ENCODE measurements at places on chromosomes 13 and 19.

DNA sequence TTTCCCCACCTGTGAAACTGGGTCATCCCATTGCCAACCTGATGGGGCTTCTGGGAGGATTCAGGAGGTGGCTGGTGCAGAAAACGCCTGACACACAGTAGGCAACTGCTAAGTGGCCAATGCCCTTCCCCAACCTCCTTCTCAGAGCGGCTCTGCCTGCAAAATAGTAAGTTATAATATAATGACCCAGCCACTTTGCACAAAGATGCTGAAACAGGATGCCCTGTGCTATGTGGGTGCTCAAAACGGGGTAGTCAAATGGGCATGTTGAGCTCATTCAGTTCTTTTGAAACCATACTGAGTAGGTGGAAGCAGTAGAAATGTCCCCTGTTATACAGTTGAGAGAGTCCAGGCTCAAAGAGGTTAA, 507 bp downstream of the MARCHF2 start:
- no peak for DNase-seq

- DNase-seq: no peak
Observed at GRCh38 chr13:92838786-92839185, 387.8 kb upstream of the GPC6 start.

DNA sequence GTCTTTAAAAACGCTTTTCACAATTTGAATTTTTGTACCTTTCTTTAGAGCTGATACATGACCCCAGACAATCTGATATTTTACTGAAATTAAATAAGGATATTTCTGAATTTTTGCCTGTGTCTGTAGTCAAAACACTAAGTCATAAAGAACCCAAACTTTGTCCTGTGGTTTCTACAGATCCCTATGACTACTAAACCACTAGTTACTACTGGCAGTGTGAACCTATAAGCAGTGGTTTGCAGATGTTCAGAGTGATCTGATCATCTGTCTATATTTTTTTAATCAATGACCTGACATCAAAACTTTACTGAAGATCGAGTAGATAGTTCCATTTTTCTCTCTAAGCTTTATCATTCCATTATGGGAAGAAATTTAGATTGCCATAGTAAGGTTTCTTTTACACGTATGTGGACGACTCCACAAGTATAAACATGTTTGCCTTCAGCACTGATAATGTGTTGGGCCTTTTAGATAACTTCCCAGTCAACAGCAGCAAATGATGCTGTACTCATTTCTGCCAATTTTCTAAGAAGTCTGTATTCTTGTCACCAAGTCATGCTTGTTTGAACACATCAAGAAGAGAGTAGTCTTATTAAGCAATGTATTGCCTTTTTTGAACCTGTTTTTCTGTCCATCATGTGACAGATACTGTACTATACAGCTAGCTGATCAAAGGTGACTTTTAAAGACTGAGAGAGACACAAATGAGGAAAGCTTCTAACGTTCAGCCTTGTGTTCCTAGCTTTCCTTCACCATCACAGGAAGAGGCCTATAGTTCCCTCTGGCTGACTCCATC, 21.8 kb downstream of the POLR1D start:
- DNase-seq: no peak

DNA sequence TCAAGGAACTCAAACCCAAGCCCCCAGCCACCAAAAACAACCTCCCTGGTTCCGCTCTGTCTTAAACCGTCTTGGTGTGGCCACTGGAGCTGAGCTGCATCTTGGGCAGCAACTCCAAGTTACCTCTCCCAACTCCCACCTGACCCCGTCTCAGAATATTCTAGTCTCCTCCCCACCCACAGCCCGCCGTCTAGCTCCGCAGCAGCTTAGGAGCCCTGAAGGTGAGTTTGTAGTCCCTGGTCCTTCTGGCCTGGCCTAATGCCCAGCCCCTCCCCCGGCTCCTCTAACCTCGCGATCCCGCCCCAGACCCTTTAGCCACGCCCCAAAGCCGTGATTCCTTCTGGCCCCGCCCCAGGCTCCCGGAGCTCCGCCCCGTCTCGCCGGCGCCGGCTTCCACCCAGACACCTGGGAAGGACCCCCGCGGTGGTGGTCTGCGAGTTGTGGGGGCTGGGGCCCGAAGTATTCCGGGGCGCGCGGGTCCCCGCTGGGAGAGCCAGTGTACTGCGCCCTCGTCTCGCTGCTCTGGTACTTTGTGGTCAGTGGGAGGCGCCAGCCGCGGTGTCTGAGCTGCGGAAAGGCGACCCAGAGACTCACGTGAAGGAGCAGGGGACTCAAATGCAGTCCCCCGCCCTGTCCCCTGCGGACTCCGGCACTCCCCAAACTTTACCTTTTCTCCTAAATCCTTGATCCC, 2.5 kb upstream of the LHB start:
- DNase-seq: no peak

- DNase-seq: no peak
Observed at GRCh38 chr13:109361562-109362289, 424.7 kb downstream of the IRS2 start.

DNA sequence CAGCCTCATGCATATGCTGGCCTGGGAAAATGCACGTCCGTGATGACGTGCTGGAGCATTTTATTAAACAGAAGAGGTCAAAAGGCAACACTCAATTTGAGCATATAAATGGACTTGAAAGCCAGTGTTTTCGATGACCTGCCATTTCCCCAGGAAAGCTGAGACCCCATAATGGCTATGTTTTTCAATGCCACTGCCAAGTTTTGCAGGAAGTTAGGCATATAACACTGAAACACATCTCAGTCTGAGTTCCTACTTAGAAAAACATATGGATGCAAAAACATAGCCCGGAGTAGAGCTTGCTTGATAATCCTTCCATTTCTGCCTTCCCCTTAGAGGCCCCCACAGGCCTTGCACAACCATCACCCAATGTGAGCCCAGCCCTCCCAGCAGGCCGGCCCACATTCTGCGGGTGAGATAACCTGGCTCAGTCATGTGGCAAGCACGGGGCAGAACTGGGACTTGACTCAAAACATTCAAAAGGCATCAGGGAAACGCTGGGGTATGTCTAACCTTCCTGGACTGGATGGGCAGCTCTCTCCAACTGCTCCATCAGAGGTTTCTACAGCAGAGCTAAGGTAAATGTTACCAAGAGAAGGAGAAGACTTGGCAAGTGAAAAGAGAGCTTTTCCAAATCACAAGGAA, 24.9 kb downstream of the EPS15L1 start:
- peak; percentile 31 for DNase-seq

GRCh38 chr13:76672420-76672819, 213.8 kb downstream of the KCTD12 start:
- DNase-seq: no peak

DNA sequence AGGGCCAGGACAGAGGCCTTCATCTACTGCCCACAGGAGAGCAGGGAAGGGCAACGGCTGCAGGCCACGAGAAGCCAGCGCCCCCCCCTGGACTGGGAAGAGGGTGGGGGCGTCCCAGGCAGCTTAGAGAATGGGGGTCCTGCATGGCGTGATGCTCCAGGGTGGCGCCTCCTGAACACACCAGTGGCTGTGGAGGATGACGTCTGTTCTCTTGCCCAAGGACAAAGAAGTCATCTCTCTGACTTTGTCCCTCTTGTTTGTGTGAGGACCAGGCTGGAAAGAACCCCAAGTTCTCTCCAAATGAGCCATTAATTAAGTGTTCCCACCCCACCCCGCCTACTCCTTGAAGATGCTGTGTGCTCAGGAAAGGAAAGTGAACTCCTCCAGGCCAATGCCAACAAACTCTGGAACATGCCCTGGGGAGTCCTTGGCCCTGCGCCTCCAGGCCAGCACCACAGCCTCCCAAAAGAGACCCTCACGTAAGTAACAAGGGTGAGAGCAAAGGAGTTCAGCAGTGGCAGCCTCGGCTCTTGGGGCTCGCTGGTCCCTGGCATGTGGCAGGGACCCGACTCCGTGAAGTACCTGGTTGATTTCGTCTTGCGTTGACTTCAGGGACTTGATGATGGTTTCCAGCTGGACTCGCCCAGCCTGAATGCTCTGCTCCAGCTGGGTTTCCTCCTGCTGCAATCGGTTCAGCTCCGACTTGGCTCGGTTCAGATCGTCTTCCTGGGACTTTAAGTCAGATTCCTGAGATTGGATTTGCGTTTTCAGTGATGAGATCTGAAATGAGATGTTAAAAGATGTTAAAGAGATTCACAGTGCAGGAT, 68.4 kb downstream of the EPS15L1 start:
- DNase-seq: no peak

DNA sequence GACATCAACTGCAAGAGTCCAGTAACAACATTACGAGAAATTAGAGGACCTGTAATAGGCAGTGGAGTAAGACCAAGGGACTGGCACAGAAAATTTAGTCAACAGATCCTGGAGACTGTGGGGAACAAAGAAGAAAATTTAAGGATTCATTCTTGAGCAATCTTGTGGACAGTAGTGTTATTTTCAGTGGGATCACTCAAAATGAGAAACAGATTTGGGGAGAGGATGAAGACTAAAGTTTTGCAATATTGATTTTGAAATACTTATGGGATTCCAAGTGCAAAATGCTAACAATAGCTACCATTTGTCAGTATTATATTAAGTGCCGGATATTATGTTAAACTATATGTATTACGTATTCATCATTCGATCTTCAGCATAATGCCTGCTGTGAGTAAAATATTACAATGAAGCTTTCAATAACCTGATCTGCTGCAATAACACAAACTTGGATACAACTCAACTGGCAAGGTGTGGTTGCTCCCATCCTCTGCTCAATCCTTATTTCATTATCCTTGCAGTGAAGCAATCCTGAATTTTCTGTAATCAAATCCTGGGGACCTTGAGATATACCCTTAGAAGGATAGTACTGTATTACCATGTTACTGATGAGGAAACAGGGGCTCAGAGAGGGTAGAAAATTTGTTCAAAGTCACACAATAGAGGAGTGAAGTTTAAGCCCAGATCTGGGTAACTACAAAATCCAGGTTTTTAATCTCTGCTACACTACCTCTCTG, 84.2 kb downstream of the SACS start:
- DNase-seq: no peak

- no peak for DNase-seq
Observed at GRCh38 chr19:29172302-29172701, 40.6 kb downstream of the UQCRFS1 start.

- DNase-seq: no peak
Observed at GRCh38 chr13:95074820-95075219, 226.4 kb downstream of the ABCC4 start.

DNA sequence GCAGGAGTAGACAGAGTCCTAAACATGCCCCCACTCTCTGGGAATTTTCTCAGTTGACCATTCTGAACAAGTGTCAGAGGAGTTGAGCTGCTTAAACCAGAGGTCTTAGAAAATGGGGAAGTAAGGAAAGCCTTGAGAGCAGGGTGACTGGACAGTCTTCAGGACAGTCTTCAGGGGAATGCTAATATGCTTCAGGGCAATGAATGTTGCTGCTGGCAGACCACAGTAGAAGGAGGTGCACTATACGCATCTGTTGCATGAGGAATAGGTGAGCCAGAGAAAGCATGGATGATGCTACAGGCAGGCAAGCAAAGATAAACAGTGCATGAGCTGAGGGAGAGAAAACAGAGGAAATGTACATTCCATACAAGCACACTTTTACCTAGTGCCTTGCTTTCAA, 196.6 kb upstream of the GPR12 start:
- DNase-seq: peak; percentile 46

- no peak for DNase-seq
Observed at GRCh38 chr13:112522578-112522977, 65.4 kb downstream of the TUBGCP3 start.

GRCh38 chr13:74796157-74796556, 662.0 kb upstream of the KLF12 start:
- DNase-seq: no peak

GRCh38 chr13:102873653-102874052, 27.8 kb downstream of the ERCC5 start:
- no peak for DNase-seq

DNA sequence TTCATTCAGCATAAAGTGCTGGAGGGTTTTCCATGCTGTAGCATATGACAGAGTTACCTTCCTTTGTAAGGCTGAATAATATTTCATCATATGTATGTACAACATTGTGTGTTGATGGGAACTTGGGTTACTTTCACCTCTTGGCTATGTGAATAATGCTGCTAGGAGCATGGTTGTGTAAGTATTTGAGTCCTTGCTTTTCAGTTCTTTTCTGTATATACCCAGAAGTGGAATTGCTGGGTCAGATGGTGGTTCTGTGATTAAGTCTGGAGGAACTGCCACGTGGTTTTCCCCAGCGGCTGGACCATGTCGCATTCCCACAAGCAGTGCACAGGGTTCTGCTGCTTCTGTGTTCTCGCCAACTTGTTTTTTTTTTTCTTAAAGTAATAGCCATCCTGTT, 101.2 kb upstream of the TEX29 start:
- no peak for DNase-seq
